ENCODE measurements at places on chromosomes 2 and 18.

DNA sequence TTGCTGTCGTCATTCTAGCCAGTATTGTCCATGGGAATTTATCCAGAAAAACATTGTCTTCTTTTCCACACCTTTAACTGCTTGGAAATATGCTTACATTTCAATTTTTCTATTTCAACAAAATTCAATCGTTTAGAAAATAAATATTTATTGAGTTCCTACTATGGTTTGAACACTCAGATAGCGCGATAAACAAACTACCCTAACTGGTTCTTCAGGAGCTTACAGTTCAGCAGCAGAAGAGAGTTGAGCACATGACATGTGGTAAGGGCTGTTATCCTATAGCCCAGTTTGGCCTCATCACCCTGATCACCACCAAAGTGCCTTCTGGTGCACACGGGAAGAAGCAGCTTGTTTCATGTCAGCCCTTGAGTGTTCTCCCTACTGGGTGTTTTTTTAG, 375.2 kb upstream of the SMIM21 start:
- no peak for DNase-seq

DNA sequence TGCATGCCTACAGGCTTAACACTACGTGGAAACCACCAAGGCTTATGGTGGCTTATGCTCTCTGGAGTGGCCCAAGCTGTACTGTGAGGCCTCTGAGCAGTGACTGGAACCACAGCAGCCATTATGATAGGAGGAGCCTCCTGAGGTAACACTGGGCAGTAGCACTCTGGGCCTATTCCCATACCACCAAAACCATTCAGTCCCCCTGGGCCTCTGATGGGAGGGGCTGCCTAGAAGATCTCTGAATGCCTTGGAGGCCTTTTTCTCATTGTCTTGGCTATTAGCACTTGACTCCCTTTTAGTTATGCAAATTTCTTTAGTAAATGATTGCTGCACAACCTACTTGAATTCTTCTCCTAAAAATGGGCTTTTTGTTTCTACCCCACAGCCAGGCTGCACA, 985.0 kb downstream of the DPP10 start:
- no peak for DNase-seq

DNA sequence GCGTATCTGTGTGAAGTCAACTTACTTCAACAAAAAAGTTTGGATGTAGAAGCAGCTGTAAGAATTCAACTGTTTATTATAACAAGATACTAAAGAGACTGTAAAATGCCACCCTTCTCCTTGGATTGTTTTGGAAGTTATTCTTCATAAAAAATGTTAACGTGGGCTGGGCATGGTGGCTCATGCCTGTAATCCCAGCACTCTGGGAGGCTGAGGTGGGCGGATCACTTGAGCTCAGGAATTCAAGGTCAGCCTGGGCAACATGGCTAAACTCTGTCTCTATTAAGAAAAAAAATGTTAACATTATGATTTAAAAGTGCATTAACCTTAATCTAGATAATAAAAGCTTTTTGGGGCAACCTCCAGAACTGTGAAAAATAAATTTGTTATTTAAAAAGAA, 7.7 kb downstream of the CIAO1 start:
- DNase-seq, result no peak

- no peak for DNase-seq
Measured at GRCh38 chr18:59051470-59052165, 88.1 kb upstream of the SEC11C start.

DNA sequence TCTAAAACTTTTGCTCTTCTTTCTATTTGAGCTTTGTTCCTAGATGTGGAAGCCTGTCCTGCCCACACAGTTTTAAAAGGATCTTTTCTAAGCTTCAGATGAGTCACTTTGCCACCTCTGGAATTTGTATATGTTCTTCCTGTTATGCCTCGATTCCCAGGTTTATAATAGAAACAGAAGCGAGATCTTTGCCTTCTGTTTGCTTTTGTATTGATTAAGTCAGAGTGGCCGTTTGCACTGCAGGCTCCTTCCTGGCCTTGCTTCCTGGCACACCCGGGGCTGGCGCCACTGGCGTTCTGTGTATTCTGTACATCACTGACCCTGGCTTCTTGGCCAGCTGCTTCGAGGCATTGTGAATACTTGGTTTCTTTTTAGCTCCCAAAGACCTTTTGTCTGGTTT, 91.8 kb downstream of the MTCL1 start:
- no peak for DNase-seq

- DNase-seq, result no peak
Measured at GRCh38 chr18:42025974-42026625, 71.1 kb downstream of the PIK3C3 start.

DNA sequence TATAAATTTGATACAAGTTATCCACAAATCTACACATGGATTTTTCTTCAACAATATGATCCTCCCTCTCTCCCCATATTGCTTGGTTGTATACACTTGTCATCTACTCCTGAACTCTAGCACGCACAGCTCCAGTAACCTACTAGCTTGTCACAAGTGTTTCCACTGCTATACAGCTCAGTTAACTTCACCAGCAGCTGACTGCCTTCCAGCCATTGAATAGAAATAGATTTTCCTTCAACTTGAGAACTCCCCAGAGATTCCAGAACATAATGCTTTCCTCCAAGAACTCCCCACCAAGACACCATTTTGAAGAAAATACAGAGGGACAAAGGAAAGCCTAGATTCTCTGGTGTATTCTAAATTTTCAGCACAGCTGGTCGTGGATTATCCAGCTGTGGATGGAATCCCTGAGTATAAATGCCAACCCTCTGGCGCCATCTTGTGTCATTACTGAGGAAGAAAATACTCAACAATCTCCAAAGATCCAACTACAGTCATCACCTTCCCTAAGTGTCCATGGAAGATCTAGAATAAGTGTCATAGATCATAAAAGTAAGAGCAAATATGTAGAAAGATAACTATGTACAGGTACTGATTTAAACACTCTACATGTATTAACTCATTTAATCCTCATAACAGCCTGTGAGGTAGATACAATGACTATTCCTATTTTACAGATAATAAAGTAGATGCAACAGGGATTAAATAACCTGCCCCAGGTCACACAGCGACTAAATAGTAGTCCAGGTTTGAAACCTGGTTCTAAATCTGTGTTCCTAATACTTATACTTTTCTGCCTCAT, 156.7 kb downstream of the ARHGAP28 start:
- no peak for DNase-seq

GRCh38 chr18:23922939-23923338, 91.6 kb upstream of the TTC39C start:
- DNase-seq, result no peak

- no peak for DNase-seq
Measured at GRCh38 chr2:231357931-231358330, 37.6 kb upstream of the B3GNT7 start.

GRCh38 chr2:46066601-46067000, 230.6 kb upstream of the EPAS1 start:
- no peak for DNase-seq

DNA sequence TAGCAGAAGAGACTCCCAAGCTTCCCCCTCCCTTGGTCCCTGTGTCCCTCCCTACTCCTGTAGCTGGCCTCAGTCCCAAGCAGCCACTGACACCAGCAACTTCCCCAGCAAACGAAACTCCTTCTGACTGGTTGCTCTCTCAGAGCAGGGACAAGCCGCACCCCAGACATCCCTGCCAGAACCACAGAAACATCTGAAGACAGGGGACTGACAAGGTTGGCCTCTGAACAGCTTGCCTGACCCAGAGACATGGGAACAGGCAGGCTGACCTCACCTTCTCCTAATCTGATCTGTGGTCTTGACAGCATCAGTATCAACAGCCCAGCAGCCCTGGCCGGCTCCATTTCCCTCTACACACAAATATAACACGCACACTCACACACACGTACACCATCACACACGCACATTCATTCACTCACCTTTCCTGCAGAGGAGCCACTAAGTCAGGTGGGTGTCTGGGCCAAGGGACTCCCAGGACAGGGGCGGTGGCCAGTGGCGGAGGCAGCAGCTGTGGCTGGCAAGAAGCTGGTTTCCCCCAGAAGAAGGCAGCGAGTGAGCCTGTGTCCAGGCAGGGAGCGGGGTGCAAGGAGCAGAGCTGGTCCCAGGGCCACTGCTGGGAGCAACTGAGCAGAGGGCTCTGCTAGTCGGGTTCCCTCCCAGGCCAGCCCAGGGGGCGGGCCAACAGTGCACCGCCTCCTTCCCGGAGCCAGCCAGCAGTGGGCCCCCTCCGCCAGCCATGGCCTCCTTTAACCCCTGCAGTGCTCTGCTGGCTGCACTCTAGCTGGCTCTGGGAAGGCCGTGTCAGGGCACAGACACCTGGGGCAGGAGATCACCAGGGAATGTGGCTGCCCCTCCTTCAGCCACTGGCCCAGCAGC, 59.1 kb downstream of the TNS1 start:
- no peak for DNase-seq

- DNase-seq, result no peak
Measured at GRCh38 chr18:41642756-41643155, 312.3 kb upstream of the PIK3C3 start.

DNA sequence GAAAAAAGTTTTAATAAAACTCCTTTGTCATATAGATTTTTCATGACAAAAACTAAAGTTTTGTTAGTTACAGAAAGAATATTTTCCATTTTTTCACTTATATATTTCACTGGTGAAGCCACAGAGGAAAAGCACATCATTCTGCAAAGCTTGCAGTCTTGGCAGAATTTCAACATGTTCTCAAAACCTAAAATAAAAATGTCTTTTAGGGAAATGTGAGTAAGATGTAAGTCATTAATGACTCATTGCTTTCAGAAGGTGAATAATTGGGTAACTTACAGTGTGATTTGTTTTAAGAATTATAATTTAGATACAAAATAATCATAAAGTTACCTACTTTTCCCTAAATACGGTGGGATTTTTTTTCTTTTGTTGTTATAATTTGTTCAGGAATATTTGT, 43.4 kb upstream of the TNFRSF11A start:
- no peak for DNase-seq

- no peak for DNase-seq
Measured at GRCh38 chr2:217695033-217695520, 307.7 kb downstream of the TNS1 start.

- no peak for DNase-seq
Measured at GRCh38 chr2:71893646-71894045, 254.0 kb downstream of the CYP26B1 start.

GRCh38 chr2:78115291-78115690, 593.1 kb upstream of the LRRTM4 start:
- no peak for DNase-seq

GRCh38 chr2:61906186-61906470, 654 bp downstream of the COMMD1 start:
- DNase-seq, result no peak

DNA sequence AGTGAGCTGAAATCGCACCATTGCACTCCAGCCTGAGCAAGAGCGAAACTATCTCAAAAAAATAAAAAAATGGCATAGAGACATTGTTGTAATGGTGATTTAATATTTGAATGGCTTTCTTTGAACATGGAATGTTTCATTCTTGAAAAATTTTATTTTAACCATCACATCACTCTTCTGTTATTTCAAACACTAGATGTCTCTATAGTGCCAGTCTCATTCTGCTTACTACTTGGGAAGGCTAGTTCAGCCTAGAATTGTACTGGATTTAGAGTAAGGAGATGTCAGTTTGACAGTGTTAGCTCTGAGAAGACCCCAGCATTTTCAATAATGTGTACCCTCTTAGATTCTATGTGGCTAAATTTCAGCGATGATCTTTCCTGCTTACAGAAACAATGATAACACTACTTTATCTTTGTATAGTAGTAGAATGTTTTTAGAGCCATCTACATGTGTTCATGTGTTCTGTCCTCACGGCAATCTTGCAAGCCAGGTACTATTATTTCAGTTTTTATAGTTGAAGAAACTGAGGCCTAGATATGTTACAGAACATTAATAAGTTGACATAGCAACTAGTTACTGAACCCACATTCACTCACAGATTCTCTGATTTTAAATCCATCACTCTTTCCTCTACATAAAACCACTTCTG, 142.9 kb upstream of the ZSWIM2 start:
- DNase-seq, result no peak

DNA sequence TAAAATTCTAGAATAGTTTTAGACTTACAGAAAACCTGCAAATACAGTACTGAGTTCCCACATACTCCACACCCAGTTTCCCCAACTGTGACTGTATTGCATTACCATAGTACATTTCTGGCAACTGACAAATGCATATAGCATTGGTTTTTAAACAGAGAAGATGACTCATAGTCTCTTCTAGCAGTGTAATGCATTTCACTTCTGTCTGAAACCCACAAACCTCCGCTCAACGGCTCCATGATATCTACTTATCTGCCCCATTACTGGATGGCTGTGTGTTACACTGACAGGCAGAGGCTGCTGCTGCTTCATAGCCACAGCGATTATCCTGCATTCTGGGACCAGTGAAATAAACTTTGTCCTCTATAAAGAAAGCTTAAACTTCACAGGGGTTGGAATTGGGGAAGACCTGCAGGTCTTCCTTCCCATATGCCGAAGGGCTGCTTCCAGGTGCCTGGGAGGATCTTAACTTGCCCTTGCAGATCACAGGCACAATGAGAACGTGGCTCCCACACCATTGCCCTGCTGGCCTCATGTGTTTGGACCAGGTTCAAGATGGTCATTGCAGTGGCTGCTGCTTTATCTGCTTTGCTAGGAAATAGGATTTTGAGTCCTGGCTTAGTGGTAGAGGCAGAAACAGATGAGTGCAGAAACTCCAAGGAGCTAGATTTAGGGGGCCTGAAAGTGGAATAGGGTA, 742.6 kb upstream of the HS6ST1 start:
- DNase-seq, result no peak

GRCh38 chr2:234548695-234549420, 52.0 kb upstream of the ARL4C start:
- DNase-seq, result no peak

DNA sequence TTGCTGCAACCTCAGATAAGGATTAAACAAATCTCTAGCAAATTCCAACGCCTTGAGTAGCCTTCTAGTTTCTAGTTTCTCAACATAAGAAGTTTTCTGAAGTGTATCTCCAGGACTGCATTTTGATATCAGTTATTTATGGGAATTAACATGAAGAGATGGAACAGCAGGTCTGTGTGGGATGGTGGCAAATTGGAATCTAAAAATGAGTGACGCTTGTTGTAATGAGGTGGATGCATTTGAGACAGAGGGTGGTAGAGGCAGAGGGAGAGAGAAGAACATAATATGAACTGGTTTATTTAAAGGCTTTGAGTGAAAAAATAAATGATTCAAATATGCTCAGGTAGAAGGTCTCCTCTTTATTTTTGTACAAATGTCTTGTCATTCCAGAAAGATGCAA, 446.8 kb upstream of the GCFC2 start:
- DNase-seq, result no peak

- DNase-seq, result no peak
Measured at GRCh38 chr2:16487686-16488085, 177.9 kb downstream of the CYRIA start.

GRCh38 chr2:53257287-53257686, 510.3 kb upstream of the CHAC2 start:
- no peak for DNase-seq

GRCh38 chr2:23441414-23441813, 56.4 kb downstream of the KLHL29 start:
- DNase-seq, result no peak

DNA sequence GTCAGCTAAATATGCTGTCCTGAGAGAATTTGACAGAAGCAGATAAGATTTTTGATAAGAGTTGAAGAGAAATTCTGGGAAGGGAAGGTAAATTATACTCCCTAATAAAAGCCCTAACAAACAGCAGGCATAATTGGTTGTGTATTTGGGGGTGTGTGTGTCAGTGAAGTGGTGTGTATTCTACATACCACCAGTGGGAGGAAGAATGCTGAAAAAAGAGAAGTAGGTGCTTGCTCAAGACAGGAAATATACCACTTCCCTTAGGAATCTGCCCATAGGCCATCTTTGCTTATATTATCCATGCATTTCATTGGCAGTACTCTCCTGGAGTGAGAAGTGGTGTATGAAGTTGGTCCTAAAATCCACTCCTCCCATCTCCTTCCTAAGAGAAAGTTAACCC, 76.2 kb downstream of the FMNL2 start:
- DNase-seq, result no peak

Measured in stimulated activated CD8-positive, alpha-beta memory T cell treated with anti-CD3 and anti-CD28 coated beads, Interleukin-15, amount 100 ng/mL, for 48 hours (primary cell).